ENCODE measurements at places on chromosomes 3 and 15.

GRCh38 chr15:100623301-100623700 is 20.9 kb downstream of the ASB7 start:
- no peak for DNase-seq

DNA sequence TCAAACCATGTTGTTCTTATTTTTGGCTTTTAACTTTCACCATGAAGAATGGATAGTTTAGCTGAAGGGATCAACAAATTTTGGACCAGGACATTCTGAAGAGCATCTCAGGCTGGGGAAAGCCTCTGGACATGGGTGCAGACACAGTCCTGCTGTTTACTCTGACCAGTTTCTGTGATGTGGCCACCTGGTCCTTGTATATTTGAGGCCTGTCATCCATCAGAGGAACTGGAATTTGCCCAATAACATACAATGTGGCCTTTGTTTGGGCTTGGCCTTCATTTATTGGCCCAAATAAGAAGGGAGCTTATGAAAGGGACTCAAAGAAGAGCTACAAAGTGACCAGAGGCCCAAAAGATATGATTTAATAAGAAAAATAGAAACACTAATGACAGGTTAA is 127.9 kb downstream of the MYRIP start:
- no peak for DNase-seq

- peak; percentile 12 for DNase-seq
Measured at GRCh38 chr3:97579365-97579764, 185.2 kb upstream of the ARL6 start.

- DNase-seq = no peak
Measured at GRCh38 chr15:93141371-93141794, 52.4 kb upstream of the RGMA start.

GRCh38 chr3:6281662-6282061 is 579.3 kb upstream of the GRM7 start:
- no peak for DNase-seq

DNA sequence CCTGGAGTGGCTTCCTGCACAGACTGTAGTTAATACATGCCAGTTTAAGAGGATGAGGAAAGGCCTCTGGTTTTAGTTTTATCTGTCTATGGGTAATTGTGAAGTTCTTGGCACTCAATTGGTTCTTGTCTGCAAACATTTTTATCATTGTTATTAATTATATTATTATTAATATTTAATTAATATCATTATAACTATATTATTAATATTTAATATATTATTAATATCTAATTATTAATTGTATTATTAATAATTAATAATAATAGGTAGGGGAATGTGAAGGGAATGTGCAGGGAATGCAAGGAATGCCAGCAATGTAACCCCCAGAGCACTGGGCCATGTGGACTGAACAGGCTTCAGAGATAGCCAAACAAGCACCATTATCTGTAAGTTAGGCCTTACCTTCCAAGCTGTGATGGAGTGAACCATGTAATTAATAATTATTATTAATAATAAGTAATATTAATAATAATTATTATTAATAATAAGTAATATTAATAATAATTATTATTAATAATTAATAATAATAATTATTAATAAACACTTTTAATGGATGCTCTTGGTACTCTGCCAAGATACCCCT is 79.8 kb upstream of the NMNAT3 start:
- DNase-seq = no peak

GRCh38 chr3:58223855-58224254 is 13.1 kb upstream of the DNASE1L3 start:
- no peak for DNase-seq

GRCh38 chr3:100437721-100438622 is 36.6 kb downstream of the LNP1 start:
- DNase-seq = no peak

GRCh38 chr15:42493679-42494078 is 1.8 kb upstream of the SNAP23 start:
- no peak for DNase-seq

GRCh38 chr15:76150513-76150912 is 90.7 kb downstream of the TMEM266 start:
- no peak for DNase-seq

GRCh38 chr3:105040026-105040622 is 326.6 kb upstream of the ALCAM start:
- DNase-seq = no peak

- no peak for DNase-seq
Measured at GRCh38 chr15:98138910-98139309, 178.4 kb downstream of the ARRDC4 start.

DNA sequence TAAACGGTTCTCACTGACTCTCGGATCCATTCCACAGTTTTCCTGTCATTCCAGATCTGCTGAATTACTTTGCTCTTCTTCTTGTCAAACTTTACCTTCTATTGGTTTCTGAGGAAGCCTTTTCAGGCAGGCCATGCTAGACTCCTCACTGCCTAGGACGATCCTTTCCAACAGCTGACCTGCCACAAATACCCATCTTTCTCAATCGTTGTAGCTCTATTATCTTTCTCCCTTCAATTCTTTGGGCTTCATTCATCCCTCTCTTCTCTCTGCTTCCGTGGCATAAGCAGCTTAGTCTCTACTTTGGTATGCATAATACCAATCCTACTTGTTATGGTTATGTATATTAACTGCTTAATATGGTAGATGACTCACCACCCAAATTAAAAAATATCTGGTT is 421.8 kb downstream of the NLGN1 start:
- no peak for DNase-seq

DNA sequence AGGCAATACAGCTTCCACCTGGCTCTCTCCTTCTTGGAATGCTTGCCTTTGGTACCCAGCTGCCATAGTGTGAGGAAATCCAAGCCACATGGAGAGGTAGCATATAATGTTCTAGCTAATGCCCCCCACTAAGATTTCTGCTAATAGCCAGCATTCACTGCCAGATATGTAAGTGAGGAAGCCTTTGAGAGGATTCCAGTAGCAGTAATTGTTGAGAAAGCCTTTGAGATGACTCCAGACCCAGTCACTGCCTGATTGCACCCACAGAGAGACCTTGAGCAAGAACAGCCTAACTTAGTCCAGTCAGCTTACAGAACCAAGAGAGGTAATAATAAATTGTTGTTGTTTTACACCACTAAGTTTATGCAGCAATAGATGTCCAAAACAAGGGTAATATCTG is 63.1 kb downstream of the STRIT1 start:
- DNase-seq = no peak

DNA sequence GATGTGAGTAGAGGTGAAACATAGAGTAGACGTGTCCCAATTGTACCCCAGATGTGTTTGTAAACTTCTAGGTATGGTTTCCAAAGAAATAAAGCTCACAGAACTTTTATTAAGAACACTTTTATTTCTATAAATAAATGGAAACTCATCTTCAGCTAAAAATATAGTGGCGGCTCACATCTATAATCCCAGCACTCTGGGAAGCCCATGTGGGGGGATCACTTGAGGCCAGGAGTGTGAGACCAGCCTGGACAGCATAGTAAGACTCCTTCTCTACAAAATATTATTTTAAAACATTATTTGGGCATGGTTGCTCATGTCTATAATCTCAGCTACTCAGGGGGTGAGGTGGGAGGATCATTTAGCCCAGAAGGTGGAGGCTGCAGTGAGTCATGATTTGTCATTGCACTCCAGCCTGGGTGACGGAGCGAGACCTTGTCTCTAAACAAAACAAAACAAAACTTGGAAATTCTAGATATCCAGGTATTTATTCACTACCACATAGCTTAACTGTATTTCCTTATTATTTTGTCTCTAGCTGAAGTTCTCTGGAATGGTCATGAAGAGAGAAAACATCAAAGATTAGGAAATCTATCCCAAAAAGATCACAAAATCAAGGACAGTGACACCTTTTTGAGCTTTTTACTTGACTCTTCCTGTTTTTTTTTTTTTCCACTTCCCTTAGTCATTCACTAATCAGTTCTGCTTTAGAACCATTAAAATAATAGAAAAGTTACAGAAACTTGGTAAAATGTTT is 258.1 kb downstream of the TIGIT start:
- no peak for DNase-seq

DNA sequence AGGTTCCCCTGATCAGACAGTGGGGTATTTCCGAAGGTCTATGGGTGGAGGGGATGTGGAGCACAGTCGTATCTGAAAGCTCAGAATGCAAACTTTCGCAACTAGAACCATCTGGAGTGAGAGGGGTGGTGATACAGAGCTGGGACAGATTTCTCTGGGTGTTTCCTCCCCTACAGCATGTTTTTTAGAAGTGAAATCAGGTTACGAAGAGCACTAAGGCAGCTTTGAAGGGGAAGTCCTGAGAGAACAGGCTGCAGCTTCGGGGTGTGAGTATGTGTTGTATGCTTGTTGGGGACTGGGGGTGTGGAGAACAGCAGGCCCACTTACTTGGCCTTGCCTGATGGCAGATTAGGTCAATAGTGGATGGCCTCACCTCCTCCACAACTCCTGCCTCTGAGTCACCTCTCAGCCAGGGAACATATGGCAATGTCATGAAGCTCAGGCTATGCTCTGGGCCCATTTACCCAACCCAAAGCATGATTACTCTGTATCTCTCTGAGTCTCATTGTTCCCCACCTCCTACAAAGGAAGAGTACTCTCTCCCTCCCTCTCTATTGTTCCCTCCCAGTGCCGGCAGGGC is 107.2 kb upstream of the RASGRP1 start:
- DNase-seq = no peak

GRCh38 chr3:195075199-195075940 is 195.6 kb downstream of the XXYLT1 start:
- no peak for DNase-seq

- no peak for DNase-seq
Measured at GRCh38 chr15:63405159-63405558, 23.5 kb upstream of the CA12 start.

DNA sequence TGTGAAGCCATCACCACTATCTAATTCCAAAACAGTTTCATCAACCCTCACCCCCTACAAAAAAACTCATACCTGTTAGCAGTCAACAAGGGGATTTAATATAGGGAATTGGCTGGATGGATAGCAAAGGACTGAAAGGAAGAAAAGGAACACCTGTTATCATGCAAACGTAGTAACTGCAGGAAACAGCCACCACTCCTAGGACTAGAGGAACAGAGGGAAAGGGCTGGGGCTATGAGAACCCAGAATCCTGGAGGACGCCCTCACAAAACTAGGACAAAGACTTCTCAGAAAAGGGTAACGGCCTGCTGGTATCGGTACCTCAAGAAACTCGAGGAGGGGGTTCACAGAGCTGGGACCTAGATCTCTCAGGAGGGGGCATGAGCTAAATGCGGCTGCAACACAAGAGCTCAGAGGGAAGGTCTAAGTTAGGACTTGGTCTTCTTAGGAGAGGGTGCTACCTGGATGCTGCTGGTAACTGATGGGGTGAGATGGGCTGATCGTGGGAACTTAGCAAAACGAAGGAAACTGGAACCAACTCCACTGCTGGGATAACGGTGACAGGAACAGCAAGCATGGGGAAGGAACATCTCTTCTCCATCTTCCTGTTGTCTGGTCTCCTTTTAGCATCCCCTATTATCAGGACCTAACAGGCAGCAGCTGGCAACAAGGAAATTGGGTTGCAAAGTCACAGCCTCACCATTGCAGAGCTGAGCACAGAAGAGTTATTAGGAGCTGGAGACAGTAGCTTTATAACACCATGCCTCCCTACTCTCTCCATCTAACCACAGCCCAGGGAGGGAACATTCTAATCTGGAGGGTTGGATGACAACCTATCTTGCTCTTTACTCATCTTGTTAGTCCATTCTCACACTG is 147.7 kb downstream of the UACA start:
- no peak for DNase-seq

DNA sequence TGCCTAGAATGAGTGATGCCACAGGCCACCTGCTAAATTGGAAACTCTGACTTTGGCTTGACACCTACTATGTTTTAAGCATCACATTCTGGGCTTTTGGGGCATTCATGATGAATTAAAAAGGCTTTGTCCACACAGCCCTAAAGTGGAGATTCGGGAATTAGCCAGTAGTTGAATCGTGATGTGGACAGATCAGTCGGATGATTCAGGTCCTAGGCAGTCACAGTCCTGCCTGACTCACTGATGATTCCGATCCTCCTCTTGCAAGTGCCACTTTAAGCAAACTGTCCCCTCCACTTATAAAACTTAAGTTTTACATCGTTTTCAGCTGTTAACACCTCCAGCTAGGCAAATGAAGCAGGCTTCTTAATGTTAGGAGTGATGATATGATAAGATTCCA is 75.3 kb downstream of the SYNPR start:
- no peak for DNase-seq

DNA sequence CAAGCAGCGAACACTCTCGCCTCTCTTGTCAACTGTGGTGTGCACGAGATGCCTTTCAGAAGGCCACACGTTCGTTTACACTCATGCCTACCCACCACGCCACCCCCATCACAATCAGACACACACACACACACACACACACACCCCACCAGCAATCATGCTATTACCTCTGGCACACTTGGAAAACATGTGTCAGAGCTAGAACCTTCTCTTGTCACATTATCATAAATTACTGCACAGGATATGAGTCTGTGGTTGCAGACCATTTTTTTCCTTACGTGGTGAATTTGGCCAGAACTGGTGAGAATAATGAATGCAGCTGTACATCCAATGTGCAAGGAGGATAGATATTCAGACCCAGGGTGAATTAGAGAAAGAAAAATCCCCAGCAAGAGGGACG is 52.4 kb downstream of the TRIM69 start:
- no peak for DNase-seq

- DNase-seq = no peak
Measured at GRCh38 chr3:106249159-106249558, 380.3 kb upstream of the CBLB start.

- no peak for DNase-seq
Measured at GRCh38 chr15:70935631-70936030, 43.0 kb downstream of the LRRC49 start.
